ENCODE measurements at places on chromosomes 3 and 15.

GRCh38 chr3:113091417-113091816 lies 100.6 kb downstream of the GTPBP8 start:
- no peak for DNase-seq

DNA sequence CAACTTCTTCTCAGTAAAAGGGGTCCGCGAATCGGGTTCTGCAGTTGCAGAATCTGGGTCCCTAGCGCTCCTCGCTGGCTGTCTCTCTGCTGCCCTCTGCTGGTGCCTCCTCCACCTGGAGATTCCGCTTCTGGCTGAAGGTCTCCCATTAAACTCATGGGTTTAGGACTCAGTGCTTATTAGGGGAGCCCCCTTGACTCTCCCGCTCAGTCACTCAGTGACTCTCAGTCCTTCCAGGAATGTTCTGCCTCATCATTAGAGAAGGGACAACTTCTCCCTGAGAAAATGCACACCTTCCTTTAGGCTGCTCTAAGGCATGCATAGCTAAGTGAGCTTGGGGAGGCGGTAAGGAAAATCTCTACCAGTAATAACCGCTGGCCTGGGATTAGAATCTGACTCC lies 7.1 kb downstream of the CPN2 start:
- peak; percentile 84 for DNase-seq

- DNase-seq, result peak; percentile 56
These were observed 9.7 kb downstream of the SCAMP2 start for GRCh38 chr15:74863239-74864056.

GRCh38 chr3:4729061-4729973 lies 236.2 kb downstream of the ITPR1 start:
- DNase-seq, result no peak

DNA sequence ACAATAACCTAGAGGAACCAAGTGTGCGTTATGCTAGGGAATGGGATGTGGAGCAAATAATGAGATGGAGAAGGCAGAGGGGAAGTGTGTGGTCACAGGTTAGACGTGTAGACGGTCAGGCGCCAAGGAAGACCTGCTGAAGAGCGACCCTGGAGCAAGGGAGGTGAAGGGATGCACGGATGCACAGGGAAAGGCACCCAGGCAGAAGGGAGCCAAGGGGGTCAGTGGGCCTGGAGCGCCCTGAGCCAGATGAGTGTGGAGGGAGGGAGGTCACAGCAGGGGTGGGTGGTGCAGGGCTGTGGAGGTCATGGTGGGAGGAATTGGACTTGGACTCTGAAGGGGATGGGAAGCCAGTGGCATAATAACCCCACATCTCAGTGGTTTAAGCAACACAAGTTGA lies 70.2 kb downstream of the SLC6A1 start:
- DNase-seq, result no peak

- DNase-seq, result no peak
These were observed 174.9 kb downstream of the SMAD6 start for GRCh38 chr15:66876731-66877476.

GRCh38 chr3:149352556-149352955 lies 19.1 kb upstream of the TM4SF18 start:
- peak; percentile 36 for DNase-seq

- DNase-seq, result no peak
These were observed 73.3 kb downstream of the SYNPR start for GRCh38 chr3:63351159-63352007.

DNA sequence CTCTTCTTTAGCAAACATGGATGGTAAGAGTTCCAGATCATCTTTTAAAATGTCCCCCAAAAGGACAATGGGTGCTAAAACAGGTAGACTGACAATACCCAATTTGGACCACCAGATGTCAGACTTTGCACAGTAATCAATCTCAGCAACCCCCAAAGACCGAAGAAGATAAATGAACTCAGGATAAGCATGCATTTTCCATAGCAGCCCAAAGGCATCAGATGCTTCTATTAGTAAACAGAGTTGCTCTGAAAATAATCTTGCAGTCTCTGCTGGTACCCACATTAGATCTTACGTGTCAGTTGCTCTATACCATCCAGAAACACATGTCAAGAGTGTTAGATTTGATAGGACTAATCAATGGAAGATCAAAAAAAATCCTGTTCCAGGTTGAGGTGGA lies 20.6 kb downstream of the MYH15 start:
- peak; percentile 56 for DNase-seq

DNA sequence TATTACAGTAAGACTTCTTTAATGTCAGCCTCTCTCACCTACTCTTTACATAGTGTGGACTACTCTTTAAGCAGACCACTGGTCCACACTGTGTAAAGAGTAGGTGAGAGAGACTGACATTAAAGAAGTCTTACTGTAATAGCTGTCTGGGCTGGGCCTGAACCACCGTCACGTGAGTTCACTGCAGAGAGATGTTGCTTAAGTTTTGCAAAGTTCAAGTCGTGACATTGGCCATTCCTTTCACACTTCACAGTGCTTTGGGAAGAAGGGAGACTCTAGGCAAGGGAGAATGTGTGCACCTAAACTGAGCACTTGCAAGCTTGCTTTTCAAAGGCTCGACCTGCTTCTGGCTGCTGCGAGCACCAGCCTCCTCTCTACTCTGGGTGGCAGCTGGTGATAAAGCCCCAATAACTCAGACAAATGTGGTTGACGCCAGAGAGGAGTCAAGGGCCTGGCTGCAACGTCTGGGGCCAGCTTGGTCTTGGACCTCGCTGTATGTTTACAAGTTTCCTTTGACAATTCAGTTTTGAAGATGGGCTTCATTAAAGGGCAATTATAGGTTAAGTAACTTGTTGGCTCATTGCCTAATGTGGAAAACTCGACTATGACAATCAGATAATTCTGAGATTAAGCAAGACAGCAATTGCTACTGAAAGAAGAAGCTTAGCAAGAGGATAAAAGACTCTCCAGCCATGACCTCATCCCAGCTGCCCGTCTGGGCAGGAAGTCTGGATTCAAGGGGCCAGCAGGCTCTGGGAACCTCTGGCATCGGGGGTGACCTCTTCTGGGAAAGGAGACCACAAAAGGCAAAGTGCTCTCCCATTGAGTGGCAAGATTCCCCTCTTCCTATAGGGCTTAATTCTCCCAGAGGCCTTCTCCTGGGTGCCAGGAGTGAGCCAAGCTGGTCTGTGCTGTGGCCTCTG lies 242.1 kb upstream of the TLE3 start:
- DNase-seq, result no peak

DNA sequence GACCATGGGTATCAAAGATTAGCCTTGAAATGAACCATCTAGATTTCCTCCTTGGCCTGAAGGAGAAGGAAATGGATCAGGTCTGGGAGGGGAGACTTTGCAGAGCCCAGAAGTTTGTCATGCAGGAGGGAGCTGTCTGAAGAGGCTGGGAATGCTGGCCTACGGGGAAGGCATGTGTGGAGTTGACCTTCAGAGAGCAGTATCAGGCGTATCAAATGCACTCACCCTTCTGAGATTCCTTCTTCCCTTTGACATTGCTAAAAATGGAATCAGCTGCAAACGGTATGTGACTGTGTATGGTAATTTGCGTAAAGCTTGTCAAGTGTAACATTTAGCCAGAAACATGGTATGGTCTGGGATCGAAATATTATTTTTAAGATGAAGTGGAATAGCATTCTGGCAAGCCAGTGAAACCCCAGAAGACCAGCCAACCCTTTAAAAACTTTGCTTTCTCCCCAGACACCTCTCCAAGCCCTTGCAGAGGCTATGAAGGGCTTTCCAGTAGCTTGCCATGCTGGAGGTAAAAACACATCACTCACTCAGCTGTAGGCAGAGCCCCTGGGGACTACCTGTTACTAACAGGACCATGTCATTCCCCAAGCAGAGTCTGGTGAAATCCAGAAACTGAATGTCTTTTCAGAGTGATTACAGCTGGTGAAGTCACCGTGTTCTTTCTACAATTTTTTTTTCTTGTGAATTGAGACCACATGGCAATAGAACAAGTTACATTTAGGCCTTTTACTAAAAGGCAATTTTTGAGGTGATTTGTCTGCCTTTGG lies 174.7 kb upstream of the SLC24A5 start:
- DNase-seq, result no peak

DNA sequence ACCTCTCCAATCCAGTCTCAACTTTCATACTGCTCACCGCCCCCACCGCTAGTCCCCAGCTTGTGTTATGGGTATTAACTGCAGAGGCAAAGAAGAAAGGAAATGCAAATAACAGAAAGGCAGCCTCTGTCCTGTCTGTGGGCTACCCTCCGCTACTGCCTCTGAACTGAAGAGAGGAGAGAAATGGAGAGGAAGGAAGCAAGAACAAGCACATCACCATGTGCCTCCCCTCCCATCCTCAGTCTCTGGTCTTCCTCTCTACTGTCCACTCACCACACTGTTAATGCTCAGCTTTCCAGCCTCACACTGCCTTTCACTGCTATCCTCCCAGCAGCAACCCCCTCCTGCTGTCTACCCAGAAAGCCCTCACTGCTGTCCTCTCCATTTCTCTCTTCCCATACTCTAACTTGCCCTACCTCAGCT lies 139.0 kb upstream of the SLC2A2 start:
- peak; percentile 42 for DNase-seq

GRCh38 chr3:170178651-170179050 lies 2.9 kb downstream of the PHC3 start:
- peak; percentile 76 for DNase-seq

DNA sequence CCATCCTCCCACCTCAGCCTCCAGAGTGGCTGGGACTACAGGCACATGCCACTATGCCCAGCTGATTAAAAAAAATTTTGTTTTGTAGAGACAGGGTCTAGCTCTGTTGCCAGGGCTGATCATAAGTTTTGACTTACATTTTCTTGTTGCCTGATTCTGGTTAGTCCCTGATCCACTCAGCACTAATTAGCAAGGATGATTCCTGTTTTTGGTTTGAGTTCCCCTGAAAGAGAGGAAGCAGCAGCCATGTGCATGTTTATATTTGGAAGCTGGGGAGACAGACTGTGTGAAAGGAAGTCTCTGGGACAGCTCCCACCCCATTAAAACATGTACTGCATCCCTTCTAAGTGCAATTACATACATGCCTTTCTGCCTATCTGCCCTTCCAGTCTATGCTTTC lies 3.6 kb upstream of the NCK1 start:
- no peak for DNase-seq

DNA sequence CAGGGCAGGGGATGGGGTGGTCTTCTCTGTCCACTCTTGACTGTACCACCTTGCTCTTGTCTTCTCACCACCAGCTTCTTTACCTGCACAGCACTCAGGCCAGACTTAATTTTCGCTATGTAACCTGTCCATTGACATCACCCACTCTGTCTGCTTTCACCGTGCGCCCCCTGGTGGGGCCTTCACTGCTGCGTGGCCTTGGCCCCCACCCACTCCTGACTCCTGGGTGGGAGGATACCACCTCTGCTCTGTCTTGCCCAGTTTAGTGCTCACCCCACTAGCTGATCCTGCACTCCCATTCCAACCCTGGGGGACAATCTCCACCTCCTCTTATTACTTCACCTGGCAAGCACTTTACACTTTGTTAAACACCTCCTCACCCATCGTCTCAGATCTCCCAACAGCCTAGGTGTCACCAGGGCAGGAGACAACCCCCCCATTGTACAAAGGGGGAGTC lies 17.7 kb downstream of the PTH1R start:
- DNase-seq, result peak; percentile 87

DNA sequence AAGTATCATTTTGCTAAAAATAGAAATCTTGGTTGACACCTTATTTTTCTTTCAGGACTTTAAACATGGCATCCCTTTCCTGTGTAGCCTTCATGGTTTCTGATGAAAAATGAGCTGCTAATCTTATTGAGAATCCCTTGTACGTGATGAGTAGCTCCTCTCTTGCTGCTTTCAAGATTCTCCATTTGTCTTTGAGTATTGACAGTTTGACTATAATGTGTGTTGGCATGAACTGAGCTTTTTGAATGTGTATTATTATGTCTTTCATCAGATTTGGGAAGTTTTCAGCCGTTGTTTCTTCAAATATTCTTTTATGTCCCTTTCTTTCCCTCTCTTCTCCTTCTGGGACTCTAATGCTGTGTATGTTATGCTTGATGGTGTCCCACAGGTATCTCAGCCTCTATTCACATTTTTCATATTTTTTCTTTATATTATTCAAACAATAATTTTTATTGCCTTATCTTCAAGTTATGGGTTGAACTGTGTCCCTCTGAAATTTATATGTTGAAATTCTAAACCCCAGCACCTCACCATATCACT lies 4.1 kb upstream of the C3orf22 start:
- no peak for DNase-seq

- DNase-seq, result no peak
These were observed 4.2 kb downstream of the PTPRG start for GRCh38 chr3:61565569-61565968.

- DNase-seq, result no peak
These were observed 1.1 kb downstream of the PLXNB1 start for GRCh38 chr3:48428572-48429316.

DNA sequence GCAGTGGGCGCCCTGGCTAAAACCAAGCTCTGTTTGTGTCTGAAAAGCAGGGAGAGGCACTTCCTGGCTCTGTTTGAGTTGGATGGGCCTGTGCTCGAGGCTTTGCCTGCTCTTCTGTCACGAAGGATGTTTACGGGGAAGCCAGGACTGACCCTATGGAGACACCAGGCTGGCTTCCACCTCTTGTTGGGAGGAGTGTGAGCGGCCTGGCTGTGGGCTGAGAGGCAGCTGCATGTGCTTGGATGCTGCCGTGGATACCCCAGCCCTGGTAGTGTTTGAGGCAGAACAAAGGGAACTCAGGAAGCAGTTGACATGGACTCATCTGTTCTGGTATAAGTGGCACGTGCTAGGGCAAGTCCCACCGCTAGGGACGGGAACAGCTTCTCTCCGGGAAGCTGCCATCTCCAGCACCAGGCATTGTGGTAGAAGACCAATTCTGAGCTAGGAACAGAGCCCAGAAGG lies 17.6 kb upstream of the SLC41A3 start:
- DNase-seq, result no peak

DNA sequence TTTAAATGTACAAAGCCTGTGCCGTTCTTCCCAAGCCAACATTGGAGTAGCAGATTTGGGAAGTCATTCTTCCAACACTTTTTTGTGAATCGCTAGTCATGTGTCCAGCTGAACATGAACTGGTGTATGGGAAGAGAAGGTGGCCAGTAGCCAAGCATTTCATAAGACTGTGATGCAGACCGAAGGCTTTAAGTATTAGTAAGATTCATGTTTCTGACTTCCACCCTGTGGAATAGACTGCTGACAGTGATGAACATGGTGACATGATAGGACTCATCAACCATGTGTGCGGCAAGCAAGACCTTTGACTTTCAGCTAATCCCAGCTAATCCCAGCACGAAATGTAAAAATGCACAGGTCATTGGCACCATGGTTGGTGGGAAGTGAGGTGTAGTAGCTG lies 48.3 kb upstream of the THSD4 start:
- DNase-seq, result no peak

DNA sequence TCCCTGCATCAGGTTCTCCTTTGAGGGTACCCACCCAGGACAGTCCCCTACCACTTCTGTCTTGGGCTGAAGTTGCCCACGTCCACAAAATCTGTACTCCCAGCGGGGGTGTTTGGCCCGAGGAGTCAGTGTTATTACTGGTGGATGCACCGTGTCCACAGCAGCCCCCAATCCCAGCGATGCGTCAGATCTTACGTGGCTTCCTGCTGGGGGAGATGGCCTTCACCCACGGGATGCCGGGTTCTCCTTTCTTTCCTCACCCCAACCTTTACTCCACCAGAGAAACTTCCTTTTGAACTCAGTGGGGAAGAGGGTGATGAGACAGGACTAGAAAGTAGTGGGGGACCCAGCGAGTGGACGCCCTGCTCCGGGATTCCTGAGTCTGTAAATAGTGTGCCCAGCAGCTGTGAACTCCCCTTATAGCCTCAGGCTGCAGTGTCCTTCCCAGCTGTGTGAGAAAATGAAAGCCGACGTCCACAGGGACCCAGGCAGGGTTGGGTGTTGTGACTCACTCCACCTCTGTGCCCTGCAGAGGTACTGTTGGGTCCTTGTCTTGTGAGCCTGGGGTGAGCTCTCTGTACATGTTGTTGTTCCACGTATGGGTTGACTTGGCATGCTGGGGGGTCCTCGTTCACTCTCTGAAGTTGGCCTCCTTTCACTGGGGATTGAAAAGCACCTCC lies 31.5 kb downstream of the CRTAP start:
- no peak for DNase-seq

Measured in activated CD8-positive, alpha-beta T cell treated with anti-CD3 and anti-CD28 coated beads for 36 hours (primary cell).